ENCODE measurements at places on chromosomes 5 and 9.

DNA sequence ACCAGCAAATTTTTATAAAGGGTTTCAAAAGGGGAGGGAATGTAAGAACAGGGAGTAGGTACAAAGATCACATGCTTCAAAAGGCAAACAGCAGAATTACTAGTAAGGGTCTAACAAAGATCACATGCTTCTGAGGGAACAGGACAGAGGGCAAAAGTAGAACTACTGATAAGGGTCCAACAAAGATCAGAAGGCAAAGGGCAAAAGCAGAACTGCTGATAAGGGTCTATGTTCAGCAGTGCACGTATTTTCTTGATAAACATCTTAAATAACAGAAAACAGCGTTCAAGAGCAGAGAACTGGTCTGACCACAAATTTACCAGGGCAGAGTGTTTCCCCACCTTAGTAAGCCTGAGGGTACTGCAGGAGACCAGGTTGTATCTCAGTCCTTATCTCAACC lies 469.5 kb upstream of the PIK3R1 start:
- no peak for DNase-seq

GRCh38 chr5:115968770-115969169 lies 6.5 kb downstream of the LVRN start:
- no peak for DNase-seq

DNA sequence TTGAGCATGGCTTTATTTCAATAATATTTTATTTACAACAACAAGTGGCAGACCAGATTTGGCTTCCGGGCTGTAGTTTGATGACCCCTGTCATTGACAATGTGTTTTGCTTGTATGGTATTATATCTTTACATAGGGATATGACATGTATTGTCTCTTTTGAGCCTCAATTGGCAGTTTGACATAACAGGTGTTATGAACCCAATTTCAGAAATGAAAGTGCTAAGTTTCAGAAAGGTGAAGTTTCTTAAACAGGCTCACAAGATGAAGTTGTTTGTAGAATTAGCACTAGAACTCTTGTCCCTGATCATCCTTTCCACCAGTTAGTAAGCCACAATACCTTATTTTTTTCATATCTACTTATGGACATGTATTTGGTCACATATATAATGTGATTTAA lies 303.0 kb upstream of the GRIA1 start:
- DNase-seq, result no peak

DNA sequence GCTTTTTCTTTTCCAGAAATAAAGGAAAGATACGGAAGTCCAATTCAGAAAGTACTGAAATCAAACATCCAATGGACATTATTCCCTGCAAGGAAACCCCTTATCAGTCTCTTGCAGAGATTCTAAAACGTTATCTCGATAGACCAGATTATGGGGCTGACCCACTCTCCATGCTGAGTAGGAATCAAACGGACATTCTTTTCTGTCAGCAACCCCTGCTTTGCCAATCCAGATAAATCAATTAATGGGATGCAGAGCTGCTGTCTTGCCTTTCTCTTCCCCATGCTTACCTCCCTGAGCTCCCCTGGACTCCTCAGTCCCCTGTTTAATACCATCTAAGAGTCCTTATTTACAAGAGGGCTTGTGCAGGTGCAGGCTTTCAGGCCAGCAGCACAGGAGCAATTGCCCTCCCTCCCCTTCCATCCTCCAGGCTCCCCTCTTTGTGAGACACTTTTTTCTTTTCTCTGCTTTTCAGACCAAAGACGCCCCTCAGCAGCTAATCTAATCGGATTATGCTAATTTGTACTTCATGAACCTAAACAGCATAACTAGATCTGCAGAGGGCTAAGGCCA lies 14.2 kb downstream of the TAL2 start:
- no peak for DNase-seq

DNA sequence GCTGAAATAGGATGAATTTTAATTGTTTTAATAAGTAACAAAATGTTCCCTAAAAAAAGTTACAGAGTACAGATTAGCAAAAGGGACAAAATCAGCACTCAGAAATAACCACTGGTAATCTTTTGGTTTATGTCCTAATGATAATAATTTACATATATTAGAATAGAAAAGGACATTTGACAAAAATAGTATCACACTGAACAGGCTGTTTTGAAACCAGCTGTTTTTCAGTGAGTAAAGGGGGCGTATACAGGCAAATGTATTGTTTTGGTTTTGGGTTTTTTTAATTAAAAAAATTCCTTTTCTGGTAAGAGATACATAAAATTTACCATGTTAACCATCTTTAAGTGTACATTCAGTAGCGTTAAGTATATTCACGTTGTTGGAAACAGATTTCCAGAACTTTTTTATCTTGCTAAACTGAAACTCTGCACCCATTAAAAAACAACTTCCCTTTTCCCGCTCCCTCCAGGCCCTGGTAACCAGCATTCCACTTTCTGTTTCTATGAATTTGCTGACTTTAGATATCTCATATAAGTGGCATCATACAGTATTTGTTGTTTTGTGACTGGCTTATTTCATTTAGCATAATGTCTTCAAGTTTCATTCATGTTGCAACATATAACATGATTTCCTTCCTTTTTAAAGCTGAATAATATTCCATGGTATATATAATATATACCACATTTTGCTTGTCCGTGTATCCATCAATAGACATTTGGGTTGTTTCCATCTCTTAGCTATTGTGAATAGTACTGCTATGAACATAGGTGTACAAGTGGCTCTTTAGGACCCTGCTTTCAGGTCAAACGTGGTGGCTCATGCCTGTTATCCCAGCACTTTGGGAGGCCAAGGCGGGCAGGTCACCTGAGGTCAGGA lies 20.6 kb upstream of the LARP1 start:
- DNase-seq, result no peak

Measured in hematopoietic multipotent progenitor cell treated with erythropoietin and hydrocortisone succinate and interleukin-3 and kit ligand, for 17 days (in vitro differentiated cells).